ENCODE measurements at places on chromosomes 12 and 14.

DNA sequence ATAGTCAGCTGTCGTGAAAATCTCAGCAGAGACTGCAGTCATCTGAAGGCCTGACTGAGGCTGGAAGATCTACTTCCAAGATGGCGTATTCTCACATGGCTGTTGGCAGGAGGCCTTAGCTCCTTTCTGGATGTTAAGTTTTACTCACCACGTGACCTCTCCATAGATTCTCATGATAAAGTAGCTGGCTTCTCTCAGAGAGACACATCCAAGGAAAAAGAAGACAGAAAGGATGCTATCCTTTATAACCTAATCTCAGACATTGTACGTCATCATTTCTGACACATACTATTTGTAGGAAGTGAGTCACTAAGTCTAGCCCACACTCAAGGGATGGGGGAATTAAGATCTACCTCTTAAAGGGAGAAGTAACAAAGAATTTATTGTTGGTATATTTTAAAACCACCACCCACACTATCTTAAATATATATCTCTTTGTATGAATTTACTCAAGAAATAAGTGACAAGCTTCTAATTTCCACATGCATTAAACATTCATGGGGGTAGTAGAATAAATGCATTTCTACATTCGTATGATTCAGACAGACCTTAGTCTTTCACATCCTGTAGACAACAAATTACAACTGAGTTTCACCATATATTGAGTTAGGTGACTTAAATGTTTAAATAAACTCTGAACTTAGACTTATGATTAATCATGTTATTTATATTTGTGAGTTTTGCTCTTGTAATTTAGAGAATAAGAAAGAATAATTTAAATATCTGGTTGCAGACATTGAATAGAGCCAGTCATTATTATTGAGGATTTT lies 411.0 kb downstream of the LRIG3 start:
- no peak for DNase-seq

GRCh38 chr12:82937151-82937550 lies 250.4 kb downstream of the TMTC2 start:
- no peak for DNase-seq

DNA sequence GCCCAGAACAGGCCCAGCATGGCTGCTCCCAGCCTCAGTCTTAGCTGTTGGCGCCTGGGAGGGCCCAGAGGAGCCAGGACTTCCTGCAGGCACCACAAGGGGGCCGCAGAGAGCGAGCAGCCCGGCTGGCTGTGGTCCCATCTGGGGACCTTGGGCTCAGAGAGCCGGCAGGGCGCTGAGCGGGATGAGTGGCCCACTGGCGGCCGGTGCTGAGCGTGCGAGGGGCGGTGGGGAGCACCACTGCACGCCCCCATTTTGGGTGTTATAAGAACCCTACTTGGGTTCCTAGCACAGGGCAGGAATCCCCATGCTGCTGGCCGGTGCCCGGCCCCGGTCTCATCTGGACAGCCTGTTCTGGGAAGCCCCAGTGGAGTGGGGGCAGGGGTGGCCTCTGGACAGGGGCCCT lies 25.9 kb upstream of the CRIP2 start:
- no peak for DNase-seq

- DNase-seq: no peak
Observed at GRCh38 chr14:69904246-69904645, 25.0 kb downstream of the SMOC1 start.

DNA sequence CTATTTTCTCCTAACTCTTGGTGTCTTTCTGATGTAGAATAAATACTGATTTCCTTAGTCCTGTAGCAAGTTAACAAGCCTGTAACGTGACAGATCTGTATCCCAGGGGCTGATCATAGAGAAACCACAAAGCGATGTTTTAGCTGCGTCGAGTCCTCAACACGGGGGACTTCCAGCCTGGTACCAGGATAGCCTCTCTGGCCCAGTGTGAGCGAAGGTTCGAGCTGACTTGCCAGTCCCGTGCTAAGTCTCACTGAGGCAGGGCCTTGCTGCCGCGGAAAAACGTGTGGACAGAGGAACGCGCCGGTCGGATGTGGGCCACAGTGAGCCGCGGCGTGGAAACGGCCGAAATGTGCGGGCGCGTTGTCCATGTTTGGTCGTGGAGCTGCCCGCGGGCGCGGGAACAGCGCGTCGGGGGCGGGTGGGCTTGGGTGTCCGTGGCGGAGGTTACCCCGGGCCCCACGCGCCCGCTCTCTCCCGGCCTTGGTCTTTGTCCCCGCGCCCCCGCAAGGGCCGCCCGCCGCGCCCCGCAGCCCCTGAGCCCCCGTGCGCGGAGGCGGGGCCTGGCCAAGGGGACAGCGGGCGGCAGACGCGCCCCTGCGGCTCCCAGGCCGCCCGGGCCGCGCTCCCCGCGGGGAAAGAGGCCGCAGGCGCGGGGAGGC lies 531 bp upstream of the EML1 start:
- DNase-seq: no peak

DNA sequence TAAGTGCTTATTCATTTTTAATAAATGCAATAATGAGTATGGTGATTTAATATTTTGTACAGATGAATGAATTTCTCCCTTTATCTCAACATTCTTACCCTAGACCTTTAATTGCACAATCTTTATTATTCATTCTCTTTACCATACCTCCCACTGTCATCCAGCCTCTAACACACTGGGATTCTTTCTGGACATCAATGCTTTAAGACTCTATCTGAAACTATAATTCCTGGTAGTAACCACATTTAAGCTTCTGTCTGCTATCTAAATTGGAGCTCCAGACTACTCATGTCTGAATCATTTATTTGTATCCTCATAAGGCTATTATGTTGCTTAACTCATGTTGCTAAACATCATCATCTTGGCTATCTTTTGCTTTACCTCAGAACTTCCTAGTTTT lies 270.2 kb downstream of the ALG10B start:
- DNase-seq: no peak

DNA sequence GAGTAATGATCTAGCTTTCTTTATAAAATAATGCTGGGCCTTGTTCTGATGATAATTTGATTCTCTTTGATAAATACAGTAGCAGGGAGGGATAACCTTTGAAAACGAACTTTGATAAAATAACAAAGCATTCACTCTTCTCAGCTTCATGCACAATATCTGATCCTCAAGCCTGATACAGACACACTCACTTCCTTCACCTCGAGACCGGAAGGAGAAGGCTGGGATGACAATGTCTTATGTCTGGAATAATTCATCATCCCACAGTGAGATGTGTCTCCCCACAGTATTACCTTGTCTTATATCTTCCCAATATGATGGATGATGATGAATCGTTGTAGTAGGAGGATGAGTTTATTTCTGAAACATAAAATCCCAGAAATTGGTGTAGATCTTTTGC lies 15.5 kb upstream of the NR1H4 start:
- DNase-seq: no peak

GRCh38 chr12:67681941-67682620 lies 33.5 kb downstream of the DYRK2 start:
- no peak for DNase-seq

DNA sequence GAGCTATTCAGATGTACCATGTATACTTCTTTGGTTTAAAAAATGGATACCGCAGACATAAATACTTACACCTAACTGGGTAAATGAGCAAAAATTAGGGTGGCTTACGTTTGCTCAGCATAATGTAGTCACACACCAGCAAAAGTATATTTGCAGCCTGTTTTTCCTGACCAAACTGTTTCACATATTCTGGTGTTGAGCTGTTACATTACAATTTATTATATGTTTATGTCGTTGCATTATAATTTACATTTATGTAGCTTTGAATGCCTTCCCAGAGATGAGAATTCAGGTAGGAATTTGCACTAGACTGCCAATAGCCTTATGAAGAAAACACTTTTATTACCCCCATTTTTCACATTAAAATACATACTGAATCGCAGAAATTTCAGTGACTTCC lies 183.3 kb downstream of the PTPRO start:
- DNase-seq: no peak

- no peak for DNase-seq
Observed at GRCh38 chr12:116459916-116460663, 99.1 kb upstream of the MAP1LC3B2 start.

DNA sequence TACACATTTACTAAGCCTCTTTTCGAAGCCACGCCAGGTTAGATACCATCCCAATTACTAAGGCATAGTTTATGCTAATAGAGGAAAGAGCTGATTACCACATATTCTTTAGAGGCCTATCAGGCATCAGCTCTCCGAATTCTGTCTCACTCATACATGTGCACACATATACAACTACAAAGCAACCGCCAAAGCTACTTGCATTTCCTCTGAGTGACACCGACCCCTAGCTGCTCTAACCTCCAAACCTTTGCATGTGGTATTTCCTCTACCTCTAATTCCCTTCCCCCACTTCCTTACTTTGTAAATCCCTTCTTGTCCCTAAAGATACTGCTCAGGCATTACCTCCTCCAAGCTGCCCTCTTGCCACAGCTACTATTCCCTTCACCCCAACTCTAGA lies 107.2 kb downstream of the DUSP6 start:
- DNase-seq: no peak

DNA sequence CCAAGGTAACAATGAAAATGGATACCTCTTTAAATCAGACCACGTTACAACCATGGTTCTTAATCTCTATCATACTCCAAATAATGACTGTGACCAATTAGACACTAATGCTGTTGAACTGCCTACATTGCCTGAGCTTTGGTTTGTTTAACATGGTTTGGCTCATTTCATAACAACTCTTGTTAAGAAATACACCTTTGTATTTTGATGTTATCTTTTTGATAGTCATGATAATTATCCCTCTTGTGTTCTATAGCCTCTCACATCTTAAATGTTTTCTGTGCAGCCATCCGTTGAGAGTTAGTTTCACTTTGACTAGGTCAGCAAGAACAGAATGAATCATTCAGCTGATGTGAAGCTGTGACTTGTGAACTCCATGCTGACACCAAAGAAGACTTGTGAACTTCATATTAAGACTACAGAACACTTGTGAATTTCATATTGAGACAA lies 75.5 kb upstream of the RERGL start:
- peak; percentile 91 for DNase-seq

- DNase-seq: no peak
Observed at GRCh38 chr12:109513977-109514376, 36.5 kb downstream of the UBE3B start.

DNA sequence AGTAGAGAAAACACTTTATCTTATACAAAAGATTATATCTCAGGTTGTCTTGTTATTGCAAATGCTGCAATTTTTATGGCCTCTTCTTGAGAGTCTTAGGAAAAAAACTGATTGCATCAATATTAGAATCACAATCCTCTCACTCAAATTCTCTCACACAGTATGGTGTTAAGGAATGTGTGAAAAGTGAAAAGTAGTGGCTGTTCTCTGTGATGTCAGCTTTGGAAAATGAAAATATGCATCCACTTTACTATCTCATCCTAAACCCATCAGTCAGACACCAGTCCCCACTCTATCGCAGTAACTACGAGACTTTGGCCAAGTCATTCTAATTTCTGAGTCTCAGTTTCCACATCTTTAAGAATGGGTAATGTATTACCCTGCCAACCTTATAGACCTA lies 32.6 kb upstream of the NTF3 start:
- no peak for DNase-seq

DNA sequence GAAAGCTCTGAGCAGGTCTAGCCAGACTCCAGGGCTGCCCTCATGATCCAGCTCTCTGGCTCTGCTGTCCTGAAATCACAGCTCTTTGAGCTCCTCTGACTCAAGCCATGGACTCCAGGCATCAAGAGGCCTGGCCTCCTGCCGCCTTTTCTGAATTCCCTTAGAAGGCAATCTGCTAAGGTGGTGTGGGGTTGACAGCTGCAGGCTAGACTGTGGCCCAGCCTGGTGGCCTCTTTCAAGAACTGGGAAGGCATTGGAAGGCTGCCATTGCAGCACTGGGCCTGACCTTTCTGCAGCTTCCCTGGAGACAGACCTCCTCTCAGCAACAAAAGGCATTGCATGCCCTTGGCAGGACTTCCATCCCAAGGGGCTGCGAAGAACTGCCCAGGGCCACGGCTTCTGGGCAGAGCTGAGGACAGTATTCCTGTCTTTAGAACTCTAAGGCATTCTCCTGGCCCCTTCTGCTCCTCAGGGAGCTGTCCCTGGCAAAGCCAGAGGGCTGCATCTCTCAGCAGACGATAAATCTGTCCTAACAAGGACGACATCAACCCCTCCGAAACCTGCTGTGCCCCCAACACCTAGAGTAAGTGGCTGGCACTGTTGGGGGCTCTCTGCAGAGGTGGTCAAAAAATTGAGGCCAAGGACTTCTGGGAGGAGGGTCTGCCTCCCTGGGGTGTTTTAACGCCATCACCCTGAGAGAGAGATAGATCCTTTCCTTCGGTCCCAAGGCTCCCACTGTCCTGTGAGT lies 115.6 kb downstream of the RBM19 start:
- DNase-seq: no peak

GRCh38 chr14:68777644-68778043 lies 15.2 kb downstream of the ZFP36L1 start:
- DNase-seq: no peak

DNA sequence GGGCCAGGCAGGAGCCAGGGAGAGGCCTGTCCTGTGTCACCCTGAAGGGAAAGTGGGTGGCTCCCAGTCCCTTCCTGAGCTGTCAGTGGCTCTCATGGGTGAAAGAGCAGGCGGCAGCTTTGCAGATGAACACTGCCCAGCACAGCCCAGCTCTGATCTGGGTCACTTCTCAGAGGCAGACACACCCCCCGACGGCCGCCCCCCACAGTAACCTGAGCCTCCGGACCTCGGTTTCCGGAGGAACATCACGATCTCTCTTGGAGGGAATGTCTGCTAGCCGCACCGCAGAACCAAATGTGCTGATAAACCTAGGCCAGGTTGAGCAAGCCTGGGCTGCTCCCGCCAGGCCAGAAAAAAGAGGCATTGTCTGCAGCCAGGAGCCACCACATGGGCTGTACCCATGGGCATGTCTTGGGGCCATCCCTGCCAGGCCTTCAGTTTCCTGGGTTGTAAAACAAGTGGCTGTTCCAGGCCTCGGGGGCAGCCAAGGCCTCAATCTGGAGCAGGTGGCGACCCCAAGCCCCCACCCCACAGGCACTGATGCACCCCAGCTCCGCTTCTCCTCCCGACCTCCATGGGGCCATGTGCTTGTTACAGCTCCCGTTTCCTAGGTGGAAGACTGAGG lies 57.6 kb downstream of the NCOR2 start:
- no peak for DNase-seq

Data from NCI-H1105 (cell line).